NCI-H2171 treated with DMSO at 0.1 percent for 48 hours (cell line): ENCODE measurements at places on chromosomes 16 and 17.
A peak's percentile ranks its signal among the peaks of the same experiment; 100 is the strongest.

- DNase-seq, result no peak
Measured at GRCh38 chr16:78619811-78620210, 520.4 kb downstream of the WWOX start.

- DNase-seq, result no peak
Measured at GRCh38 chr17:81380131-81380530, 15.1 kb upstream of the BAHCC1 start.

- peak; percentile 18 for DNase-seq
Measured at GRCh38 chr17:49224198-49224996, 6.2 kb downstream of the PHOSPHO1 start.

DNA sequence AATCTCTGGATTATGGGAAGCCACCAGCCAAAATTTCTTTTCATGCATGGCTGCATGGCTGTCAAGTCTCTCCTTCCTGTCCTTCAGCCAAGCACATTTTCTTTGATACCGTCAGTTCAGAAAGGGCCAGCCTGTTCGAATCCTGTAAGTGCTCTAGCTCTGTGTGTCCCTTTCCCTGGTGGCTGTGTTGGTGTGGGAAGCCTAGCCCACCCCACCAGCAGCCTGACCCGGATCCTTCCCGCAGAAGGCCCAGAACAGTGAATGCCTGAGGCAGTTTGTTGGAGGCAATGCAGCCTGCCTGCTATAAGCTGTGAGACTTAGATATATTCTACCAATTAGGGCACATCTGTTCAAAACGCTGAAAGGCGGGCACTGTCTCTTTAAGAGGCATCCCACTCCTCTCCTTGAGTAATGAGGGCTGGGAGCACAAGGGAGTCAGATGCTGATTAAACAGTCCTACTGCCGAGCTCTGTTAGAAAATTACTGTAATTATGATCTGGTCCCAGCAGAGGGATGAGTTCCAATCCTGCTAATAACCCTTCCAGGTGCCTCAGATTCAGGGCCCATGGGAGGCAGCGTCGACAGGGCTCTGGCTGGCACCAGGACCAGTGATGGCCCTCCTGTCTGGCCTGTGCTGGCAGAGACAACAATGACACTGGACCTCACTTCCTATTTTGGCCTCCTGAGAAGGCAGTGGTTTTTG is 18.4 kb downstream of the SNX11 start:
- DNase-seq, result no peak

DNA sequence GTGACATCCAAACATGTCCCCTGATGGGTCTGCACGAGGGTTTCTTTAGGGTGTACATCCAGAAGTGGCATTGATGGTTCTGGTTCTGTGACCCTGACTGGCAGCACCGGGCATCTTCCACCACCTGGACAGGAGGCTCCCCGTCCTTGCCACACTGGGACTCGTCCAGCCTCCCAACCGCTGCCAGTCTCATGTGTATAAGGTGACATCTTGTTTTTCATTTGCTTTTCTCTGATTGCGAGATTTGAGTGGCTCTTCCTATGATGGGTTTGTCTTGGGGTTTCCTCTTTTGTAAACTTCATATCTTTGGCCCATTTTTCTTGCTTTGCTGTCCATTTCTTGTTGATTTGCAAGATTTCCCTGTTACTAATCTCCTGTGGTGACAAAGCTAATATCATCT is 9.2 kb upstream of the LIMD2 start:
- no peak for DNase-seq

DNA sequence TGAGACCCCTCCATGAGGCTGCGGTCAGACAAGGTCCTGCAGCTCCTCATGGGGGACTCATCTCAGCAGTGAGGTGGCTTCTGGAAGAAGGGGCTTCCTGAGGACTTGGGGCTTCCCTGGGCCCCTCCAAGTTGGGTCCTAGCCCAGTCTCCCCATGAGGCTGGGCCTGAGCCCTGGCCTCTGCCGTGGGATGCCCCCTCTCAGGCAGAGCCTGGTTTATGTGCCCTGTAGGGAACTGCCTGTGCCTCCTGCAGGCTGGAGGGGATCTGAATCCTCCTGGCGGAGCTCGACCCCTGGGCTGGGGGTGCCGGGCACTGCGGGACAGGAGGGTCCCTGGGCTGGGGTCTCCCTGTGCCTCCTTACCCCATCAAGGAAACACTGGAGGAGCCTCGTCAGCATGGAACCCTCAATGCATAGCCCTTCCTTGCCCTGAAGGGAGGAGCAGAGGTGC is 45.8 kb downstream of the TNFRSF13B start:
- DNase-seq, result no peak

DNA sequence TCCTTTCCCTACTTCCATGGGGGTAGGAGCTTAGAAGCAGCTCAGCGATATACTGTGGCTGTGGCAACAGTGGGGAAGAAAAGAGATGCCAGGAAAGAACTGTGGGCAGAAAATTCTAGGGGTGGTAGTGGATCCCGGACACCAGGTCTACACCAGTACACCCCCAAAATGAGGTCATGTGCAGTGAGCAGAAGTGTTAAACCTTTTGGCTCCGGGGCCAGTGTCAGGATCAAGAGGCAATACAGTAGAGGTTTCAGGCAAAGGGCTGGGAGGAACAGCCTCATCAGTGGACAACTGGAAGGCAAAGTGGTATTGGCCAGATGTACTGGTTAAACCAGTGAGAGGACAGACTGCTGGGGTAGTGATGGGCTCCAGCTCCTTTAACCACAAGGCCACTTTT is 163.1 kb upstream of the CCL2 start:
- DNase-seq, result no peak

DNA sequence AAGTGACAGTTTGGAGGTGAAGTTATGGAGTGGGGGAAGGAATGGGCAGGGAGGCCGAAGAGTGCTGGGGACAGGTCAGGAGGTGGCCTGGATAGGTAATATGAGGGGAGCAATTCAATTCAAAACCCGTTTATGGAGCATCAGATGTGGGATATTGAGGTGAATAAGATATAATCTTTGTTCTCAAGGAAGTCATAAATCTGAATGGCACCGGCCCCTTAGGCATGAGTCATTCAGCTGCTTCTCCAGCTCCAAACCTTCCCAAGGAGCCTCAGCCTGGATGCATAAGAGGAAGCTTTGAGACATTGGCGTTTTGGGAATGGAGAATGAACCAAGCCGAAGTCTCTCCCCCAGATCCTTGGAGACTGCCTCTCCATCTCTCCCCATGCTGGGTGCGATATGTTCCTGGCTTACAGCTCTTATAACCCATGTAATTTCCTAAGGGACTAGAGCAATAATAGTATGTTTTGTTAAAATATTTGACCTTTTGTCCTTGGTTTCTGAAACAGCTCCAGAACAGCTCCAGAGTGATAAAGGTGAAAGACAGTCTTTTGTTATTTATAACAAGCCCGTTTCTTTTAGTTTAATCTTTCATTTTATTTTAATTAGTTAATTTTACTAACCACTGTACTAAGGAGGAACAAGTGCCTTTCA is 1.7 kb downstream of the TUBG2 start:
- no peak for DNase-seq

DNA sequence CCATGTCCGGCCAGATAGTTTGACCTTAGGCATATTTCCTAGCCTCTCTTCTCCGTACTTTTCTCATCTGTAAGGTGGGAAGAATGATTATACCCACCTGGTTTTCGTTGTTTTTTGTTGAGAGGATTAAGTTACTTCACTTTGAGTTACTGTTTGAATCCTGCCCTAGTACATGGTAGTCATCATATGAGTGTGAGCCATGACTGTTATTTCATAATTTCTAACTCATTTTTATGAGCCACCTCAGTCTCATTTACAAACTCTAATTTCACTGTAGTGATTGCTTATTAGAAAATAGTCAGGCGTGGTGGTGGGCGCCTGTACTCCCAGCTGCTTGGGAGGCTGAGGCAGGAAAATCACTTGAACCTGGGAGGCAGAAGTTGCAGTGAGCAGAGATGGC is 45.1 kb downstream of the YPEL2 start:
- no peak for DNase-seq

GRCh38 chr17:781805-782731 is at the start of the genes GLOD4 and MRM3:
Gene GLOD4 (minus strand): TSS chr17:782280. CDS start chr17:782255, 25 bp downstream.
Gene MRM3 (plus strand): TSS chr17:782353. CDS start chr17:782379, 26 bp downstream.
- DNase-seq, result peak; percentile 86

GRCh38 chr17:34598161-34598776 is 18.9 kb downstream of the TMEM132E start:
- peak; percentile 81 for DNase-seq

GRCh38 chr17:74573169-74573568 is 5.9 kb upstream of the CD300H start:
- no peak for DNase-seq

DNA sequence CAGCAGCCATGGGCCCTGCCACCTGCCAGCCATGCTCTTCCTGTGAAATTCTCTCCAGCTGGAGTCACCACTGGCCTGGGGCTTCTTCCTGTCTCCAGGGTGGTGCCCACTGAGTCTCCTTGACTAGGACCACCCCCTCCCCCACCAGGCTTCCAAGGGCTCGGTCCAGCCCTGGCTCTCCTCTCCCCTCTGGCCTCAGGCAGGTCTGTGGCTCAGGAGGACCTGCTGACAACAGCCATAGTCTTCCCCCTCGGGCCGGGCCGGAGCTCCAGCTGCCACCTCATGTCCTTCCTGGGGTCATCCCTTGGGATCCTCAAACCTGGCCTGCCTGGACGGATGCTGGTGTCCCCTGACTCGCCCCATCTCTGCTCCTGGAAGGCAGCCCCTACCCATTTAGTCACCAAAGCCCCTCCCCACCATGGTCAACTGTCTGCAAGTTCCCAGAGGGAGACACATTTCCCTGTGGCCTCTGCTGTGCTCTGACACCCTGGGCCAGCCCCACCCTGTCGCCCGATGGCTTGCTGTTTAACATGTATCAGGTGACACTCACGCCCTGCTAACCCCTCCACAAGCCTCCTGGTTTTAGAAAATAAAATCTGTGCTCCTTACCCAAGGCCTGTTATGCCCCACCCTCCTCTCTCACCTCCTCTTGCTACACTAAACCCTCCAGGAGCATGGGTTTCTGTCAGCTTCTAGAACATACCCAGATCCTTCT is 186.2 kb downstream of the RBFOX3 start:
- DNase-seq, result peak; percentile 64

- DNase-seq, result peak; percentile 12
Measured at GRCh38 chr17:72511242-72511641, 390.4 kb downstream of the SOX9 start.

DNA sequence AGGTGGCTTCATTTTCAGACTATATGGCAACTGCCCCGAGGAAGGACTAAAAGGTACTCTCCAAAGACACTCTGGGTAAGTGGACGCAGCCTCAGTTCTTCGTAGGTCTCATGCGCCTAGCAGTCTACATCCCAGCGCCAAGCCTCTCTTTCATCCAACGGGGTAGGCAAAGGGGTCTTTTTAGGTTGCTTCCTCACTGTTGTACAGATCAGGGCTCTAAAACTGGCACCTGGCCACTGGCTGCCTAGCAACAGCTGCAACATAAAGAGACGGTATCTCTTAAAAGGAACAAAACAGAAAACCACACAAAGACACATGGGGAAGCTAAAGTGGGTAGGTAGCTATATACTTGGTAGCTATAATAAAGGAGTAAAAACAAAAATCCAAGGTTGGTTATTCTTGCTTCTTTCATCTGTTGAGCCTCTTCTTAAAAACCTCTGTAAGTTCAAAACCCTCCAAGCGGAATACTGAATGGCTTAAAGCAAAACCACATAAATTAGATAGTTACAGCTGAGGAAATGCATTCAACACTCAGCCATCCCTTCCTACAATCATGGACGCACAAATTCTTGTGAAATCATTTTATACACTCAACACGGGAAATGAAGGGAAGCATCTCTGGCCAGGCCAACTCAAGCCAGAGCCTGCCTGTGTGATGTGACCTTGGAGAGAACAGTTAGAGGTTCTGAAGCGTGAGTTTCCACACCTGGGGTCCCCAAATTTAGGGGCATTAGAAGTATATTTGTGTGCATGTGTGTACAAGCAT is 22.7 kb downstream of the CYTH1 start:
- DNase-seq, result peak; percentile 58

GRCh38 chr17:55768936-55769624 is 18.2 kb downstream of the PCTP start:
- no peak for DNase-seq

- DNase-seq, result no peak
Measured at GRCh38 chr17:75417054-75417580, 11.6 kb upstream of the GRB2 start.
